Amygdala (tissue), 56 donors: ENCODE measurements at places on chromosomes 3 and 15.
A peak's percentile ranks its signal among the peaks of the same experiment; 100 is the strongest.

DNA sequence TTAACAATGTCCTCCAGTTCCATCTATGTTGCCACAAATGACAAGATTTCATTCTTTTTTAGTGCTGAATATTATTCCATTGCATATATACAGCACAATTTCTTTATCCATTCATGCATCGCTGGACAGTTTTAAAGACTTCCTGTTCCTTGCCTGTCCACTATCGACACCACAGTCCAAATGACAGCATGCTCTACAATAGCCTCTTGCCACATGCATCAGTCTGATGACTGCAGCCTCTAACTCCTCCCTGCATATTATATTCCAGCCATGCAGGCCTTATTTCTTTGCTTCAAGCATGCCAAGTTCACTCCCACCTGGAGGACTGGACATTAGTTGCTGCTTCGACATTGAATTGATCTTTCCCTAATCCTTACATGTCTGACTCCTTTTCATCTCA is 306.2 kb downstream of the FOXP1 start:
- DNase-seq = no peak

DNA sequence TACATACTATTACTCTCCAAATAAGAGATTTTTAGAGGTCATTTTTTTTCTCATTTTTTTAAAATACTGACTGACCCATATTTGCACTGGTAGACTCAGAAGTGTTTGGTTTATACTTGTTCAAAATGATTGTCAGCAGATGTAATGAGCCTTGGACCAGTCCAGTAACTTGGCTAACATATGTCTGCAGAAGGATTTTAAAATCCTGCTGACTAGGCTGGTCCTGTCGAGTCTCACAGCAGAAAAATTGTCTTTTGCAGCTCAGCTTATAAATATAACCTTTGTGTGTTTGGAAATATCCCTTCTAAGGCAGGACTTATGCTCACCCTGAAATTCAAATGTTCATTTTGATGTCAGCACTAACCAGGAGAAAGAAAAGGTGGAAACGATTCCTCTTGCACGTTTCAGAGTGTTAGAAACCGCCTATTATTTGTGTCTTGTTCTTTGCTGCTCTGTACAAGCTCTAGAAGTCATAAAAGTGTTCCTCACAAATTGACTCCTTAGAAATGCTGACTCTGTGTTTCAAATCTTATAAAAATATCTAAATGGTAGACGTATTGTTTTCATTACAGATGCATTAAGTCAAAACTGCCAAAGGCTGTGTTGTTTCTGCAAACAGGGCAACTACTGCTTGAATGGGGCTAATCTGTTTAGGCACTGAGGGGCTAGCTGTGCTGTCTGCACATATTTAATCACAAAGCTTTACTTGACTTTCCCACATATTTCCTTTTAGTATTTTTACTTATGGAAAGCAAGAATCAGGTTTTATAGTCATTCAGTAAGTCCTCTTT is 95.3 kb downstream of the CHL1 start:
- DNase-seq = no peak

DNA sequence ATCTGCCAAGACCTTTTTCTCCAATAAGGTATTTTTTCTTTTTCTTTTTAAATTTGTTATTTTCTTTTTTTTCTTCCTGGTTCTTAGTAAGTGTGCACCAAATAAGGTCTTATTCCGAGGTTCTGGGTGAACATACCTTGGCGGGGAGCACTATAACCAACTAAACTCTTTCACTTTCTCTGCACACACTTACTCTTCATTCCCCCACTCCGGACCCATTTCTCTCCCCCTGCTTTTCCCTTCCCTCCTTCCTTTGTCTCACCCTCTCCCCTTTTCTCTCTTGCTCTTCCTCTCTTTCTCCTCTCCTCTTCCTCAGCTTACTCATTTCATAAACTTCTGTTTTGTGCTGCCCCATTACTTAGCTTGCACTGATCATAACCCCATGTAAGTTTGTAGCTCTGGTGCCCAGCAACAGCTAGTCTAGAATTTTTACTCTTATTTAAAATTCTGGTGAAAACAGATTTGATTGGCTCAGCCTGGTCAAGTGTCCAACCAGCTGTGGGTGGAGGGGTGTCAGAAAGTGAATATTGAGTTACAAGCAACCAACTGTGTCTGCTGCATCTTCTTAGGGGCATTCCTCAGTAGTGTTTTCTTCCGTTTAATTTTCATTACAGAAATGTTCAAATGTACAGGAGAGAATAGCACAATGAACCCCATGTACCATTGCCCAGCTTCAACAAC is 297.5 kb downstream of the SHQ1 start:
- no peak for DNase-seq

- no peak for DNase-seq
Measured at GRCh38 chr15:81280696-81281455, 43.1 kb downstream of the STARD5 start.

DNA sequence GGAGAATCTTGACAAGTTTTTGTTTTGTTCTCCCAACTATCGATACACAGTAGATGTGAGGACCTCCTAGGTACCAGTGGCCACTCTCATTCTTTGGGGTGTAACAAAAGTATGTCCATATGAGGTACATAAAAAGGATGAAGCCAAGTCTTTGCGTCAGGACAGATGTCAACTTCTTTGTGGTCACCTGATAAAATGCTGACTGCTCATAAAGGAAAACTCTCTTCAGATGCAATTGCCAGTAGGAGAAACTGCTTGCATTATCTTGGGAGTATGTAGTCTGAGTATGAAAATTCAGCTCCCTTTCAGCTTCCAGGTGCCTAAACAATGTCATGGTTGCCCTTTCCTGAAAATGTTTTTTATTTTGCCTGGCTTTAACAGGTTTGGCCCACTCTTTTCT is 123.8 kb upstream of the GOLIM4 start:
- no peak for DNase-seq

DNA sequence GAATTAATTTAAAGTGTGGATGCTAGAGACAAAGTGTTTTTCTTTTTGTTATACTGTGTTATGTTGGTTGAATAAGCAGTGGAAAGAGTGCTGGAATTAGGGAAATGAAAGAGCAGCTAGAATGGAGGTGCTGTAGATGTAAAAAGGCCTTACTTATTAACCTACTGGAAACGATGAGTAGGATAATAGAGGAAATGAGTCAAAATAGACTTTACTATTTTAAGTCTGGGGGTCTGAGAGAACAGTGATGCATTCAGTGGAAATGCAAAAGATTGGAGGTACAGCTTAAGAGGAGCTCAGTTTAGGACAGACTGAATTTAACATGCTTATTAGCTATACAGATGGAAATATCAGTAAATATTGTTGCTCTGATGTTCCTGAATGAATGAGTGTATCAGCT is 674.0 kb downstream of the OTOL1 start:
- no peak for DNase-seq

DNA sequence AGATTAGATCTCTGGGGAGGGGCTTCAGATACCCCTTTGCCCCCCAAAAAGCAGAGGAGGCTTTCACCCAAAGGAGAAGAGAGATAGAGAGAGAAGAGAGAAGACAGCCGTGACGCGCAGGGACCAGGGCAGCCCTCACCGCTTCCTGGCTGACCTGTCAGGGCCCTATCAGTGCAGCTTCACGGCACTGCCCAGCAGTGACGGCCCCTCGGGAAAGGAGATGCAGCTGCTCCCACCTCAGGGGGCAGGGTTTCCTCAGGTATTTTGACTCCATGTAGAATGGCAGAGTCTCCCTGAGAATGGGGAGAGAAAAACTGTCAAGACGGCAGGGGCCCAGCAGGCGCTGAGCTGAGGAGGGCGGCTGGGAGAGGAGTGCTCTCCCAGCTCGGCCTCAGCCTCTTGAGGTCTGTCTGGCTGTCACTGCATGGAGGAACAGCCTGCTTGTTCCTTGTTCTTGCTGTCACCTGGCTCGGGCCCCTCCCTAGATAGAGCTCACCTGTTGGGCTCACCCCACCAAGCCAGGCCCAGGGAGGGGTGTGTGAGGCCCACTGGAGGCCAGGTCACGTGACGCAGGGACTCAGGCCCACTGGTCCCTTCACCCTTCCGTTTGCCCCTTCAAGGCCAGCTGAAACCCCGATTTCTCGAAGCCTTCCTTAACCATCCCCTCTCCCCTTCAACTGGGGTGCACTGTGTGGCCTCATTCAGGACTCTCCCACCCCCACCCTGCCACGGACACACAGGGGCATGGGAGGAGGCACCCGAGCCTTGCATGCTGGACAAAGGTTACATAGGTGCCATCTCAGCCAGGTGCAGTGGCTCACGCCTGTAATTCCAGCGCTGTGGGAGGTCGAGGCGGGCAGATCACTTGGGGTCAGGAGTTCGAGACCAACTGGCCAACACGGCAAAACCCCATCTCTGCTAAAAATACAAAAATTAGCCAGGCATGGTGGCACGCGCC is 28.2 kb downstream of the LOXL1 start:
- DNase-seq = no peak

- peak; percentile 7 for DNase-seq
Measured at GRCh38 chr15:51649659-51650521, 27.3 kb upstream of the DMXL2 start.
